ENCODE measurements at places on chromosomes 2 and 18.

DNA sequence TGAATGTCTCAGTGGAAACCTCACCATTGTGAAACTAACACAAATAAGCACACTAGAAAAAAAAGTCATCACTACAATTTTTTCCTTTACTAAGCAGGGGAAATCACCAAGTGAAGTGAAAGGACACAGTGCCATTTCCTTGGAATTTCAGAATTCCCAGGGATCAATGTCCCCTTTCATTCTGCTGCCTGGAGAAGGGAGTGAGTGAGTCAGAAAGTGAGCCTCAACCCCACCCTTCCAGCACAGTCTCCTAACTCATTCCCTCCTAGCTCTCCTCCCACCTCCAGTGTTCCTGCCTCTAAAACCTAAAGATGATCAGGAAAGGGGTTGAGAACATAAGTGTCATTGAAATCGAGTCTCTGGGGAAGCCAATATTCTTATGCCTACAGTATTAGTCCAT lies 608.5 kb downstream of the RNF144A start:
- DNase-seq, result no peak

GRCh38 chr2:82120115-82120514 lies 1815.6 kb upstream of the LRRTM1 start:
- DNase-seq, result no peak

DNA sequence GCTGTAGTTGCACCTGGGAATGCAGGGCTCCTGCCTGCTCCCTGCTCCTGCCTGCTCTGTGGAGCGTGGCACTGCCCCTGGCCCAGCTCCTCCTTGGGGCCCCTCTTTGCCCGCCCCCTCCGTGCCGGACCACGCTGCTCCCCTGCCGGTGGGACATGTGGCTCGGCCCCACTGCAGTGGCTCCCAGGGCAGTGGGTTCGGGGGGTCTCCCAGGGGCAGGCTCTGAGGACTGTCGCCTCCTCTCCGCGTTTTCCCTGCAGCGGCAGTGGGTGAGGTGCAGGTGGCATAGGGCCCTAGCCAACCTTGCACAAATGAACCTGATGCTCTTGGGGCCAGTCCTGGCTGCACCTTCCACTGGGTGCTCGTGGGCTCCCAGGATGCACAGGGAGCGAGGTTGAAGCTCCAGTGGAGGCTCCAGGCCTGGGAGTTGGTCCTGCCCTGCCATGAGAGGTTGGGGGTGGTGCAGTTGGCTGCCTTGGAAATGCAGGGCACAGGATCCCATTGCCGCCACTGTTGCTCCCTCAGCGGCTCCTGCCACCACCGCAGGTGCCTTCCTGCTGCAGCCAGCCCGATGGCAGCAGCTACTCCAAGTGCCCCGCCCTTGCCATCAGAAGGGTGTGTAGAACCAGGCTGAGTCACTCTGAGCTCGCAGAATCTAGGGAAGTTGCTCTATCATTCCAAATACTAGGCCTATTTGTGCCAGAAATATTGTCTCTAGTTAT lies 313.1 kb upstream of the SYT4 start:
- no peak for DNase-seq

GRCh38 chr2:72619626-72620025 lies 206.2 kb downstream of the EXOC6B start:
- peak; percentile 77 for DNase-seq

- no peak for DNase-seq
Observed at GRCh38 chr18:56460581-56460980, 177.8 kb downstream of the TXNL1 start.

GRCh38 chr18:13433125-13433524 lies 214.6 kb downstream of the LDLRAD4 start:
- DNase-seq, result no peak

GRCh38 chr2:8529706-8530277 lies 152.1 kb upstream of the ID2 start:
- DNase-seq, result no peak

- no peak for DNase-seq
Observed at GRCh38 chr2:31139671-31140070, 1.4 kb upstream of the GALNT14 start.

DNA sequence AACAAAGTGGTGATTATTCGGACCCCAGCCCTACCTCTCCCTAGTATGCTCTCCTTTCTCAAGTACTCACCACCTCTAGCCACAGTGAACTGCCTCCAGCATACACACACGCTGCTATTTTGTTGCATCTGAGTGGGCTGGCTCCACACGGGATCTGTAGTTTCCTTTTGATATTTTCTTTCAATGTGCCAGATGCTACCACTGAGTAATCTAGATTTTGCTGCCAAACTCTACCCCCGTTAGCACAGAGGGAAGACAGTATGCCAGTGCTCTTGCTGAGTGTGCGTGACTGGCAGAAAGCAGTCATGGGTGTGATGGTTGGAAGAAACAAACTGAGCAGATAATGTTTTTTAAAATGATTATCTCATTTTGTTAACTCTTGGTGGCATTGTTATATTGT lies 11.6 kb downstream of the CFLAR start:
- DNase-seq, result no peak

DNA sequence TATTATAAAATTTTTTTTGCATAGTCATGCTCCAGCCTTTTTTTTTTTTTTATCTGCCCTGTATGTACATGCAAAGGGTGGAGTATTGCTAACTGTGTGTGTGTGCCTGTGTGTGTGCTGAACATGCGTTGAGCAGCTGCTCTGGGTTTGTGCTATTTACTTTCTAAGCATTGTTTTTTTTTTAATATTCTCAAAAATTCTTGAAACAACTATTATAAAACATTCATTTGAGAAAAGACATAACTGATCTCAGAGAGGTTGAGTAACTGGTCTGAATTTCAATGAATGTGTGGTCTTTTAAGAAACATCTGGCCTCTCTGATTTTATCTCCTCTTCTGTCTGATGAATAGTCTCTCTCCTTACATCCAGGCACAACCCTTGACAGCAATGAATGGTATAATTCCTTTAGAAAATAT lies 366.0 kb upstream of the SLC14A2 start:
- no peak for DNase-seq

DNA sequence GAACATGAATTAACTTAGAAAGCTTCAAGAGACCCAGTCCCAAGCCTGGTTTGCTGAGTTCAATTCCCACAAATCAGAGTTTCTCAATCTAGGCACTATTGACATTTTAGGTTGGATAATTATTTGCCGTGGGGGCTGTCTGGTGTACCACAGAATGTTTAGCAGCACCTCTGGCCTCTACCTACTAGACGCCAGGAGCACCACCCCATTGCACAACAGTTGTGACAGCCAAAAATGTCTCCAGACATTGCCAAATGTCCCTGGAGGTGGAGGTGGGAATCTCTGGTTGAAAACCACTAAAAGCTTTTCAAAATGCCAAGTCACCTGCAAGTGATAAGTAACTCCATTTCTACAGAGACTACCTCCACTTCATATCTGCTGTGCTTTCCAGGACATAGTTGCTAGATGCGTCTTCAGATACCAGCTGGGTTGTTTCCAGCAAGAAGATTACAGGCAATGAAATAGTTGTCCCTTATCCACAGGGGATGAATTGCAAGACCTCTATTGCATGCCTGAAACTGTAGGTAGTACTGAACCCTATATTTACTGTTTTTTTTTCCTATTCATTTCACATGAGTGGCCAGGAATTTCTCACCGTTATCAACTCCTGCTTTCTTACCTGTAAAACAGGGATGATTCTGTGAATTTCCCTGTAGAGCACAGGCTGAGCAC lies 554.3 kb downstream of the ZEB2 start:
- no peak for DNase-seq

- peak; percentile 86 for DNase-seq
Observed at GRCh38 chr2:200383380-200384110, 77.1 kb downstream of the SPATS2L start.

DNA sequence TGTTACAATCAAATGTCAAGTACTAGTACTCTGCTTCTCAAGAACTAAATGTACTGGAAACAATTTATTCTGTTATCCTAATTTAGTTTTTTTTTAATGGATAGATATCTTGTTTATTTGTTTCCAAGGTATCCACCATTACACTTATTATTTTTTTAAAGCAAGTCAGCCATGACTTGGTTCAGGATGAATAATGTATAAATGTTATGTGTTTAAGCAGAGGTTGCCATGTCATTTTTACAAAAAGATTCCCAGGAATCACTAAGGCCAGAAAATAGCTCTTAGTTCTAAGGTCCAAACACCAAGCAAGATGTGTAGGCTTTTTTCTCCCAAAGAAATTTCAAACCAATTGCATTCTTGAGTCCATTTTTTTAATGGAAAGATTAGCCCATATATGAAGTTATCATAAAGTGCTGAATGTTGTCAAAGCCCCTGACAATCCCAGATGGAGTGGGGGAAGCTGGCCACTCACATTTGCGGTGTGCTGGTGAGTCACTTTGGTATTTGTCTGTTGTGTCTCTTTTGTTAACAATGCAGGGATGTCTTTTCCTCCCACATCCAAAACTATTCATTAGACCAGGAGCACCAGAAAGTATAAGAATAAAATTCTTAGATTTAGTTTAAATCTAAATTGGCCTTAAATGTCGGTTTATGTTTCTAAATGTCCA lies 158.9 kb downstream of the COL6A3 start:
- DNase-seq, result peak; percentile 11

- peak; percentile 24 for DNase-seq
Observed at GRCh38 chr2:3823748-3824147, 120.4 kb downstream of the DCDC2C start.

- DNase-seq, result no peak
Observed at GRCh38 chr18:45100321-45101105, 419.8 kb downstream of the SETBP1 start.

DNA sequence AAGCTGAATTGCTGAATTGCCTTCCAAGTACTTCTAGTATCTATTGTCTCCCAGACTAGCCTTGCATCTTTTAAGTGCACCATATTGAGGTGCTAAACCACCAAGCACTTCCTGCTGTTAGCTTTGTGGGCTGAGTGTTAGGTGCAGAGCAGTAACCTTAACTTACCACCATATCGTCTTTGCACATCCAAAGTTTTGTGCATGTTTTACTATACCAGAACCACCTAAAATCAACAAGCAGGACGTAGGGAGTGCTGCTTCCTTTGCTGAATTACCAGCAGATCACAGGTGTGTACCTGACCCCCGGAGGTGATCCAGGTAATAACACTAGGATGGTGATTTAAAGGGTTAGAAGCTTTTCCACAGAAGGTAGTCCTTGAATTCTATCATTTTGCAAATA lies 359.9 kb upstream of the HNRNPA3 start:
- DNase-seq, result no peak

DNA sequence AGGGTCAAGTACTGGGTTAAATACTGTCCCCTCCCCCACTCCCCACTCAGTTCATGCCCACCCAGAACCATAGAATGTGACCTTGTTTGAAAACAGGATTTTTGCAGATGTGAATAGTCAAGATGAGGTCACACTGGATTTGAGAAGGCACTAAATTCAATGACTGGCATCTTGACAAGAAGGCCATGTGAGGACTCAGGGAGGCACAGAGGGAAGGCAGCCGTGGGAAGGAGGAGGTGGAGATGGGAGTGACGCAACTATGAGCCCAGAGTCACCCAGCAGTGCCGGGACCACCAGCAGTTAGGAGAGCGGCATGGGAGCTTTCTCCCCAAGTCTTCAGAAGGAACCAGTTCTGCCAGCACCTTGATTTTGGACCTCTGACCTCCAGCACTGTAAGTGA lies 257.3 kb downstream of the BCL2 start:
- DNase-seq, result no peak

GRCh38 chr2:65549257-65549627 lies 116.8 kb upstream of the SPRED2 start:
- DNase-seq, result no peak

DNA sequence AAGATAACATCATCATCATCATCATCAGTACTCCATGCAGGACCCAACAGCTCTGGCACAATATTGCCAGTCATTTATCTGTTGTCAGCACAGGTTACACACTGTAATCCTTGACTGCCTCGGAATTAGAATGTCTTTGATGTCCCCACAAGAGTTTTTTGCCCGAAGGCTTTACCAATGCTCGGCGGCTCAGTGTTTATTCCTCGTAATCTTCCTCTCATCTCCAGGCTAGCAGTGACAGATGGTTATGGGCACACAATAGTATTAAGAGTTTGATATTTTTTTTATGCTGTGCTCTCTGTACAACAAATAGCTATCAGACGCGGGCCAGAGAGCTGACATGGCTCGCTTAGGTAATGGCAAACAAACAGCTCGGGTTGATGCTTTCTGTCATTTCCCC lies 515.2 kb downstream of the ZEB2 start:
- DNase-seq, result no peak

Measured in foreskin keratinocyte (primary cell).